ENCODE measurements at places on chromosomes 7 and 10.

GRCh38 chr7:142412551-142413193 is 154.8 kb upstream of the PRSS58 start:
- peak; percentile 37 for DNase-seq

DNA sequence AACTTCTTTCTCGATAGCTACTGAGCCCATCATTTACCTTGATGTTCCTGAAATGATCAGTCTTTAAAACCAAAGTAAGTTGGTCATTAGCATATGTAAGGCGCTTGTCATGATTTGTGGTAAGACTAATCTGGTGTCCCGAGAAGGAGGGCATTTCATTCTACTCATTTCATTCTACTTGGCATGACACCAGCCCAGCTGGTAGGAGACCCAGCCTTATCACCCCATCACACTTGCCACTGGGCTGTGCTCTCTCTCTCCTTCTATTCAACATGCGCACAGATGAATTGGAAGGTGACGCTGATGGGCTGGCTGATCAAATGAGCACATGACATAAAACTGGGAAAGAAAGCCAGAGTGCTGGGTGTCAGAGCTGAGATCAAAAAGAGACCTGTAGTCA is 65.7 kb downstream of the CRTAC1 start:
- DNase-seq, result no peak

GRCh38 chr10:11245095-11245479 is 227.4 kb downstream of the CELF2 start:
- no peak for DNase-seq

GRCh38 chr10:116001262-116001857 is 271.6 kb downstream of the GFRA1 start:
- no peak for DNase-seq

GRCh38 chr7:137772748-137773147 is 74.0 kb downstream of the DGKI start:
- DNase-seq, result peak; percentile 54

DNA sequence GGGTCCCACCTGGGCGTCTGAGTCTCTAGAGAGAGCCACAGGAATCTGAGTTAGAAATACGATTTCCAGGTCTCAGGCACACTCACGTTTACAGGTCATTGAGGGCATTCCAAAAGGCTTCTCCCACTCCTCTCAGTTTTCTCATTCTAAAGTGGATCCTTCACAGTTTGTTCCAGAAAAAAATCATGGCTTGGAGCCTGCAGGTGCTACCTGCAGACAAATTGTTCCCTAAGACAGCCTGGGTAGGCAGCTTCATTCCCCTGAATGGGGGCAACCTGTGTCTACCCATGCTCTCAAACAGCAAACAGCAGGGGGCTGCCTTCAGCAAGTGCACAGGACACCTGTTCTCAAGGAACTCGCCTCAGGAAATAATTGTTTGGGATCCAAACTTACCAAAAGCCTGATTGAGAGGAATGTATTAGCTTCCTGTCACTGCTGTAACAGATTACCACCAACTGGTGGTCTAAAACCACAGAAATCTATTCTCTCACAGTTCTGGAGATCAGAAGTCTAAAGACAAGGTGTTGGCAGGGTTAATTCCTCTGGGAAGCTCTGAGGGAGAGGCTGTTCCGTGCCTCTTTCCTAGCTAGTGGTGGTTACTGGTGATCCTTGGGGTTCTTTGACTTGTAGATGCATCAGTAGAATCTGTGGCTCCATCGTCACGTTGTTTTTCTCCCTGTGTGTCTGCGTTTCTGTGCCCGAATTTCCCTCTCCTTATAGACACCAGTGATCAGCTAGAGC is 117.2 kb downstream of the RAB11FIP2 start:
- no peak for DNase-seq
